Upper lobe of right lung (tissue), 1 donor: ENCODE measurements at places on chromosomes 1 and 21. TPM values are rescaled to one million over a fixed set of nuclear protein-coding genes. Genes with fewer than 3 reads are reported as not detected.

OR2T2 gene
- not detected for total RNA-seq

TMEM52 gene
- 1.5 TPM for total RNA-seq

CLIC4 gene
- total RNA-seq, result 200 TPM

OR2G2 gene
- total RNA-seq, result not detected

GBP1 gene
- total RNA-seq, result 42.2 TPM

TFF2 gene
- total RNA-seq, result not detected

OVAAL gene
- total RNA-seq, result not detected

GIPC2 gene
- 4.1 TPM for total RNA-seq

- no peaks in the 10 kb centered on the region for H3K27me3 ChIP-seq
- H3K27ac ChIP-seq, result no peak overlapping the region
- H3K36me3 ChIP-seq, result no peaks in the 10 kb centered on the region
Observed at GRCh38 chr21:42959728-42960127, 14.6 kb upstream of the PKNOX1 start.

DNA sequence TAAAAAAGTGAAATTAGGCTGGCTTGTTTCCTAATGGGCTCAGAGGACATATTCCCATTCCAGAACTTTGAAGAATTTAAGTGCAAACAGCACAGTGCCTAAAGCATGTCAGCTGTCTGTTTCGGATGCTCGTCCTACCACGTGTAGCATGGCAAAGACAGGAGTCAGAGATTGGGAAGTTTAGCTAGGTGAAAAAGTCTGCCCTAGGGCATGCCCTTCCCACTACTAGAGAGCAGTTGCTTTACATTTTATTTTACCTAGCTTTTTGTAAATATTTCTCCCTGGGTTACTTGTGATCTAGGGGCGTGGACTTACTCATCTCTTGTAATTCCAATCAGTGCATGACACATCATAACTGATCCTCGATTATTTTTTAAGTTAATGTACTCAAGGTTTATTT is 111.1 kb downstream of the LMO4 start:
- H3K4me3 ChIP-seq, result no peak overlapping the region
- no peak for DNase-seq
- no peaks in the 10 kb centered on the region for H3K36me3 ChIP-seq
- H3K27ac ChIP-seq, result no peak overlapping the region
- H3K27me3 ChIP-seq, result no peaks in the 10 kb centered on the region

- H3K4me1 ChIP-seq, result peaks cover 41% of the 10 kb centered on the region
- peak within 1 kb of the TSS; percentile 98 for H3K27ac ChIP-seq
- H3K36me3 ChIP-seq, result no peaks in the 10 kb centered on the region
- H3K27me3 ChIP-seq, result no peaks in the 10 kb centered on the region
Observed at GRCh38 chr1:156751451-156751756, at the start of gene HDGF. Gene HDGF, minus strand, starts transcription at chr1:156751675. Its CDS starts 246 bp downstream, at chr1:156751429.

- H3K27ac ChIP-seq, result no peak overlapping the region
- H3K4me3 ChIP-seq, result no peak overlapping the region
- no peaks in the 10 kb centered on the region for H3K4me1 ChIP-seq
- H3K27me3 ChIP-seq, result no peaks in the 10 kb centered on the region
- no peak for DNase-seq
Observed at GRCh38 chr1:203081465-203082230, 4.2 kb downstream of the MYOG start.

DNA sequence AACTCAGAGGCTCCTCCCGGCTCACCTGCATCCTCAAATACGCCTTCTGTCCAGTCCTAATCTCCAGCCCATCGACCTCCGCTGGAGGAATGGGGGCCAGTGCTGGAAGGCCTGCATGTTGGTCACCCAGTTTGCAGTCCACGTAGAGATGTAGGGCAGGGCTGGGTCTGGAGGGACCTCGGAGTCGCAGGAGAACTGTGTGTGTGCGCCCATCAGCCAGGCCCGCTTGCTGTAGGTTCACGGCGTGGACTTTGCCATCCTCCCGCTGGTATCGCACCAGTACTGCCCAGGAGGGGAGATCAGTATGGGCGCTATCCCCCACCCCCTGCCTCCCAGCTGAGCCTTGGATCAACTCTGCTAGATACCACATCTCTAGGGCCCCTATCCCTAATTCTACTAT is 2.7 kb downstream of the THBS3 start:
- no peak overlapping the region for H3K4me3 ChIP-seq
- no peaks in the 10 kb centered on the region for H3K36me3 ChIP-seq
- no peak overlapping the region for H3K27ac ChIP-seq
- no peak for DNase-seq

GRCh38 chr1:8412183-8412831 is 94.4 kb downstream of the SLC45A1 start:
- H3K4me1 ChIP-seq, result peaks cover 76% of the 10 kb centered on the region
- DNase-seq, result no peak
- H3K4me3 ChIP-seq, result no peak overlapping the region
- peaks cover 33% of the 10 kb centered on the region for H3K36me3 ChIP-seq

DNA sequence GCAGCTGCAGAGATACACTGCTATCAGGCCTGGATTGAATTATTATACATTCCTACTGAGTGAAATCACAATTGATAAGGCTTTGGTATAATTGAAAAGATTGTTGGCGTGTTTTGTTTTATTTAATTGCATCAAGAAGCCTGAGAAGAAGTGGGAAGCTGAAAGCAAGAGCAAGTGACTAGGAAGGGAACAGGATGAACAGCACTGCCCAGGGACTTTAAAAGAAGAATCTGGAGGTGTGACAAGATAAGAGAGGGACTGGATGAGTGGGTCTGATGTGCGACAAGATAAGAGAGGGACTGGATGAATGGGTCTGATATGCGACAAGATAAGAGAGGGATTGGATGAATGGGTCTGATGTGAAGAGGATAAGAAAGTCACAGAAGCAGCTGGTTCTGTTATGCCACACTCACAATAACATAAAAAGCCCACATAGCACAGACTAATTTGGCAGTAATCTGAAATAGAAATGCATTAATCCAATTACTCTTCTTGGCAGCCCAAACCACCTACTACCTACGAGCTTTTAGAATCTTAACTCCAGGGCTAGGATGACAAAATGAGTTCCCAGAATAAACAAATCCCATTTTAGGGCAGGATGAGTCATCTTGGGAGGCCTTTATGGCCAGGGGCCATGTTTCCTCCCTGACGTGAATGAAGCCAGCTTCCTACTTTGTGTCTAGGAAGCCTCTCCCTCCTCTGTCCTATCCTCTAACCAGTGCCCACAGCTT is 129.7 kb downstream of the DUSP10 start:
- H3K36me3 ChIP-seq, result no peaks in the 10 kb centered on the region
- no peak for DNase-seq
- H3K4me1 ChIP-seq, result no peaks in the 10 kb centered on the region
- peak overlapping the region; percentile 19 for H3K27ac ChIP-seq
- H3K27me3 ChIP-seq, result no peaks in the 10 kb centered on the region
- H3K4me3 ChIP-seq, result no peak overlapping the region

GRCh38 chr1:119449971-119450370 is 35.0 kb downstream of the HSD3B2 start:
- no peak overlapping the region for H3K4me3 ChIP-seq
- H3K36me3 ChIP-seq, result no peaks in the 10 kb centered on the region
- no peak for DNase-seq
- no peak overlapping the region for H3K27ac ChIP-seq
- H3K4me1 ChIP-seq, result no peaks in the 10 kb centered on the region
- no peaks in the 10 kb centered on the region for H3K27me3 ChIP-seq

DNA sequence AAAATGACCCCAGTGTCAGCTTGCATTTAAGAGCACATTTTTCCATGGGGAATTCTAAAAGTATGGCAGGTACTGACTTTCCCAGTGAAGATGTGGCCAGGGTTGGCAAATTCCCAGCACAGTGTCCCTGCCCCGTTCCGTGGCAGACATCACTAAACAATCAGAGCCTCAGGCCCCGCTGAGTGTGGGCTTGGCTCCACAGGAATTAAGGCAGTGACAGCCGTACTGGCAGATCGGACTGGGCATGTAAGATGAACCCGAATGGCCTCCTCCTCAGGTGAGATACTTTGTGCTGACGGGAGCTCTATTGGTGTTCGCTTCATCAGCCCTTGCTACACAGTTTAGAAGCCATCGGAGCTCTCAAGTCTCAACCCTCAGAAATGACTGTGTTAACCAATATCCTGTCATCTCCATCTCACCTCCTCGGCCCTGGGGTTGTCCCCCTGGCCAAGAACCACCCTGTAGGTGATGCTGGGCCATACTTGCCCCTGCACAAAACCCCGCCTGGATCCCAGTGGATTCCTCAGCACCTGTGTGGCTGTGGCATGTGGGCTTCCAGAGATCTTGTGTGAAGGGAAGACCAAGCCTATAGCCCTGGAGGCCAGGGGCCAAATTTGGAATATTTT is 29.0 kb upstream of the ABCG1 start:
- H3K36me3 ChIP-seq, result no peaks in the 10 kb centered on the region
- H3K4me1 ChIP-seq, result peaks cover 4% of the 10 kb centered on the region
- no peaks in the 10 kb centered on the region for H3K27me3 ChIP-seq
- no peak for DNase-seq
- H3K4me3 ChIP-seq, result no peak overlapping the region
- peak overlapping the region; percentile 25 for H3K27ac ChIP-seq

DNA sequence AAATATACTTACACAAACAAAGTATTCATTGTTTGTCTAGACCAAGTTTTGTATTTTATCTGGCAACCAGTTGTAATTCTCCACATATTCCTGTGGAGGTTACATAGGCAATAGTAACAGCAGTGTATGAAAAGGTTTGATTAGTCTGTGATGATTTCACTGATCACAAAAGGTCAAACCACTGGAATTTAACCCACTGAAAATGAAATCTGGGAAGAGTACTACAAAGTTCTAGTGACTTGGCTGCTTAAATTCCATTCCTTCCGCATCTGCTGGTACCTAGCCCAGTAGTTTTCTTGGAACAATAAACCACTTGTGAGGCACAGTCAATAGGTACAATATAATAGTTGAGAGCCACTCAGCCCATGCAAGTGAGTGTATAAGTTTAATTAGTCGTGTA is 205.4 kb downstream of the NFIA start:
- DNase-seq, result no peak
- peaks cover 13% of the 10 kb centered on the region for H3K4me1 ChIP-seq
- H3K27ac ChIP-seq, result no peak overlapping the region
- H3K36me3 ChIP-seq, result no peaks in the 10 kb centered on the region
- H3K4me3 ChIP-seq, result no peak overlapping the region
- no peaks in the 10 kb centered on the region for H3K27me3 ChIP-seq

GRCh38 chr1:89200663-89201062 is 1.9 kb upstream of the GBP4 start:
- H3K4me1 ChIP-seq, result peaks cover 30% of the 10 kb centered on the region
- H3K4me3 ChIP-seq, result no peak overlapping the region
- H3K27me3 ChIP-seq, result no peaks in the 10 kb centered on the region
- no peak for DNase-seq

GRCh38 chr1:179748772-179749171 is 5.7 kb downstream of the FAM163A start:
- H3K4me1 ChIP-seq, result peaks cover 6% of the 10 kb centered on the region
- no peak for DNase-seq
- H3K36me3 ChIP-seq, result no peaks in the 10 kb centered on the region
- H3K27me3 ChIP-seq, result peaks cover 24% of the 10 kb centered on the region
- H3K27ac ChIP-seq, result no peak overlapping the region

DNA sequence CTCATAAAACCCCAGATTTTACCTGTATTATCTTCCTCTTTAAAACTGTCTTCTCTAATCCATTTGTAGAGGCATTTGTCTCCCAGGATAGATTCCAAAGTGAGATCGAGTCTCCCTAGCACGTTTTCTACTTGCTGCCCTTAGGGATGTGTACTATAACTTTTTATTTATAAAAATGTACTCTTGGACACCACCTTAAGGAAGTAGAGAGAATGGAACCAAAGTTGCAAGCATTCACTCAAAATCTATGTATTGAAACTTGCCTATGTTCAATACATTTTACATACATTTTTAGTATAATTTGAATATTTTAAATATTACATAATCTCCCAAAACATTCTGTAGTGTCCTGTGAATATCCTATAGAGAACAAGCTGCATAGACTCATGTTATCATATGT is 842 bp upstream of the SPRR2A start:
- no peak for DNase-seq
- no peaks in the 10 kb centered on the region for H3K27me3 ChIP-seq
- no peaks in the 10 kb centered on the region for H3K36me3 ChIP-seq
- no peak overlapping the region for H3K27ac ChIP-seq
- H3K4me3 ChIP-seq, result no peak overlapping the region

DNA sequence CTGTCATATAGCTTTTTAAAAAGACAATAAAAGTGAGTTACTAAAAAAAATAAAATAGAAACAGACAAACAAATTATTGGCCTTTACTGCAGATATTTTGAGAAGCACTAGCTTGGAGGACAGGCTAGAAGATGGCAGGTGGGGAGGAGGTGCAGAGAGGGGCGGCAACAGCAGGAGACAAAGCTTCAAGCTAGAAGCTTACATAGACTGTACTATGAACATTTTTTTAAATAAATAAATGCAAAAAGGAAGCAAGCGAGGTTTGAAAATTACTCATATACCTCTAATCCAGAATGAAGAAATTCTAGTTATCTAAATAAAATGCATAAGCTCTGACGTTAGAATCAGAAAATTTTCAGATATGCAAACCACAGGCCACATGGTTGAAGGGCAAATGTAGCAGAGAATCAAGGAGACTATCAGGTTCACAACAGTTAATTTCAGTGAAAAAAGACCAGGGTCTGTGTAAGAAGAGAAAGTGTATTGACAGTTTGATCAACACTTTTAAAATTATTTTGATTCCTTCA is 54.9 kb downstream of the NRIP1 start:
- H3K27me3 ChIP-seq, result no peaks in the 10 kb centered on the region
- no peak overlapping the region for H3K27ac ChIP-seq
- H3K4me1 ChIP-seq, result peaks cover 10% of the 10 kb centered on the region
- H3K4me3 ChIP-seq, result no peak overlapping the region

- peaks cover 36% of the 10 kb centered on the region for H3K4me1 ChIP-seq
- peak overlapping the region; percentile 86 for H3K27ac ChIP-seq
- peak overlapping the region; percentile 76 for H3K4me3 ChIP-seq
Observed at GRCh38 chr1:51729824-51730301, 113.0 kb downstream of the OSBPL9 start.

DNA sequence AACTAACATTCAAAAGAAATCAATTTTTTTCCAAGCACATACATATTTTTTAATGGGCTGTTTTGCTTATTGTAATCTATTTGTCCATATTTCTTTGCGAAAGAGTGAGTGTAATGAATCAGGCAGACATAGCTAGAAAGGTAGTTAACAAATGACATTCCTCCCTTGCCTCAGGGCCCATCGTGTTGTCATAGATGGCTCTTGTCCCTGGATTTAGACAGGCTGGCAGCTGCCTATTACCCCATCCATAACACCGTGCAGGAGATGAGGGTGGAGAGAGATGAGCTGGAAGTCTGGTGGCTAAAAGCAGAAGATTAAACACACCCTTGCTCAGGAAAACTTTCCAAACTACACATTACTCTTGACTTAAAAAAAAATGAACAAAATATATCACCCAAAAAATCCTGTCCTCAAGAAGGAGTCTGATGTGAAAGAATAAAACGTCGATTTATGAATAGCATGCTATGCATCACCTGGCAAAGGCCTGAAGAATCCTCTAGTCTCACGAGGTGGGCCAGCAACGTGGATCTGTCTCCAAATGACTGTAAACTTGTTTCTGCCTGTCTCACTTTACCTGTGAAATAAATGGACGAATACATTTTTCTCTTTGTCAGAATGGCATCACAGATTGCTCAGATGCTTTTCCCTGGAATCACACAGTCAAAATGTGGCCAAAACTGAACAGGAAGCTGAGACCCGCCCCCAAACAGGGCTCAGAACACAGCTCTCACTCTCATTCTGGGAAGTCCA is 55.7 kb downstream of the C21orf91 start:
- H3K36me3 ChIP-seq, result no peaks in the 10 kb centered on the region
- H3K4me1 ChIP-seq, result no peaks in the 10 kb centered on the region
- H3K27ac ChIP-seq, result no peak overlapping the region
- no peak overlapping the region for H3K4me3 ChIP-seq
- DNase-seq, result no peak
